Lung (tissue), 17 donors: ENCODE measurements at places on chromosomes 1 and 21.

DNA sequence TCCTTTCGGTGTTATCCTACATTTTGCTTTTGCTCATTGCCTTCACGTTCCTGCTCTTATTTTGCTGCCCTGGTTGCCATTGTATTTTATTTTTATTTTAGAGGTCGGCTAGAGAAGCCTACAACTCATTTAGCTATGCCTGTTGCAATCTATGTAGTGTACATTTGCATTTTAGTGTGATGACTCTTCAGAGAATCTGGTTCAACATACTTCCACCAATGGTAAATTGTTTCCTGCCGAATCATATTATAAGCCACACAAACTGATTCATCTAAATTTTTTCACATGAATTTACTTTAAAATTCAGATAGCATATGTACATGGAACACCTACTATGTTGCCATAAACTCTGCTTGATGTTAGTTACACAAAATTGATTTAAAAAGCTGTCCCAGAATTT, 1596.9 kb downstream of the PLA2G4A start:
- H3K27me3 ChIP-seq, result no peaks in the 10 kb centered on the region
- no peaks in the 10 kb centered on the region for H3K4me1 ChIP-seq
- no peak for DNase-seq
- no peak overlapping the region for H3K27ac ChIP-seq

GRCh38 chr1:247324923-247325322, 6.7 kb downstream of the ZNF496 start:
- peaks cover 14% of the 10 kb centered on the region for H3K36me3 ChIP-seq
- H3K27ac ChIP-seq, result no peak overlapping the region
- no peak for DNase-seq

DNA sequence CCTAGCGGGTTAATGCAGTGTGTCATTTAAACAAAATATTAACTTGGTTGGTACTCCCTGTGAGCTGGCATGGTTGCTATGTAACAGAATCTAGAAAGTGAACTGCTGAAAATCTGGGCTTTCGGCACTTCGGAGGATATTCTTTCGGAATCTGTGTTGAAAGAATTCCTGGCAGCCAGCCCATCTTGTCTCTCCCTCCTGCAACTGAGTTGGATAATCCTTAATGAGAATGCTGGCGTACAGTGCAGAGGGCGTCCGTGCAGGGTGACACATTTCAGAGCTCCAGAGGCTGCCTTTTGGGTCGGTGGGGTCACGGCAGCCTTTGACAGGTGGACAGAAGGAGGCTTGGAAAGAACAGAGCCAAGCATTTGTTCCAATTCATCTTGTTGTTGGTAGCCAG, 3.7 kb downstream of the KAZN start:
- peaks cover 31% of the 10 kb centered on the region for H3K4me1 ChIP-seq
- H3K36me3 ChIP-seq, result no peaks in the 10 kb centered on the region
- H3K4me3 ChIP-seq, result no peak overlapping the region
- H3K27ac ChIP-seq, result no peak overlapping the region

DNA sequence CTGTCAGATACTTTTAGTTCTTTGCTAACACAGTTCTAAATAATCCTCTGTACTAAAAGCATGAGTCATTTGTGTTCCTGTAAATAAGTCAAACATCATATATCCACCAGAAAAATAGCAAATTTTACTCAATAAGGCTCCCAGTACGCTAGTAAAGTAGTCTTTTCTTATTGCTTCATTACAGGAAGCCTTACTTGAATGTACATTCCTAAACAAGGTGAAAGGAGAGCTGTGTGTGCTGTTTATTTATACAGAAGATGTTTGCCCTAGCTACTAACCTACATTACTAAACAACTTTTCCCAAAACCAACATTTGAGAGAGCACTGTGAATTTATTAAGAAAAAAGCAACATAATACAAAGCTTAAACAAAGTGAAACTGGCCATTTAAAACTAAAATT, 52.0 kb downstream of the ZNHIT6 start:
- no peak overlapping the region for H3K27ac ChIP-seq
- H3K36me3 ChIP-seq, result peaks cover 6% of the 10 kb centered on the region
- DNase-seq, result no peak
- H3K4me3 ChIP-seq, result no peak overlapping the region
- H3K4me1 ChIP-seq, result peaks cover 3% of the 10 kb centered on the region

DNA sequence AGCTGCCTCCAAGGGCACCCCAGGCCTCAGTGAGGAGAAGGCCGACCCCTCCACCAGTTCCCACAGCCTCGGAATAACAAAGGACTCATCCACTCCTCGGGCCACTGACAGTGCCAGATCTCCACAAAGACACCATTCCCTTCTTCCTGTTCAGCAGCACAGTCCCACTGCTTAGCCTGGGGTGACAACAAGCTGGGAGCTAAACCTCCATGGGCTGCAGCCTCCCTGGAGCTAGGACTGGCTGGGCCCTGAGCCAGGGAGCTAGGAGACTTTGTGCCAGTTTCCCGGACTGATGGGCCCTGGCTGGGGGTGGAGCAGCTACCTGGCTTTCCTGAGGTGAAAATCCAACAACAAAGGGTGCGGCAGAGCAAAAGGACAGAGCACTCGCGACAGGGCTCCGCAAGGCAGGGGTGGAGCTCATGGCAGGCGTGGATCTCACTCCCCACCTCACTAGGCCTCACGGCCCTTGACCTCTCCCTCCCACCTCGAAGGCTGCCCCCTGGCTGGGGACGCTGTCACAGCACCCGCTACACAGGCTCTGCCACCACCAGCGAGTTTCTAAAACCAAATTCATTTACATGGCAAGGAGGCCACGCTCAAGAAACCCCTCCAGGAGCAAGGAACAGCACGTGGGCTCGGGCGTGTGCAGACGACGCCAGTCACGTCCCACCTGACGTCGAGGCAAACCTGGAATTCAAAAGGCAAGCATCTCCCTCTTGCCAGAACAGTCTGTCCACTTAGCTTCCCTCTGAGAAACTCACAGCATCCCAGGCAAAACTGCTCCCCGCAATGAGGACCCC, 13.8 kb downstream of the SLC35E2B start:
- H3K4me3 ChIP-seq, result no peak overlapping the region
- H3K27me3 ChIP-seq, result no peaks in the 10 kb centered on the region
- H3K27ac ChIP-seq, result peak overlapping the region; percentile 29
- peaks cover 8% of the 10 kb centered on the region for H3K4me1 ChIP-seq
- H3K36me3 ChIP-seq, result peaks cover 8% of the 10 kb centered on the region
- DNase-seq, result no peak
